ENCODE measurements at places on chromosomes 12 and 14. TPM values are rescaled to one million over a fixed set of nuclear protein-coding genes. Genes with fewer than 3 reads are reported as not detected.

GRCh38 chr12:104122298-104122697 lies 15.7 kb downstream of the NFYB start:
- no peak overlapping the region for H3K27ac ChIP-seq
- H3K36me3 ChIP-seq = peaks cover 5% of the 10 kb centered on the region
- no peaks in the 10 kb centered on the region for H3K27me3 ChIP-seq
- no peak for DNase-seq
- no peaks in the 10 kb centered on the region for H3K4me1 ChIP-seq
- H3K4me3 ChIP-seq = no peak overlapping the region

- H3K27ac ChIP-seq = no peak overlapping the region
- H3K27me3 ChIP-seq = no peaks in the 10 kb centered on the region
- DNase-seq = no peak
- H3K4me3 ChIP-seq = no peak overlapping the region
- H3K4me1 ChIP-seq = no peaks in the 10 kb centered on the region
- H3K36me3 ChIP-seq = no peaks in the 10 kb centered on the region
Observed at GRCh38 chr12:59370933-59371332, 224.9 kb upstream of the SLC16A7 start.

PAPLN gene
- 12.6 TPM for total RNA-seq

DNA sequence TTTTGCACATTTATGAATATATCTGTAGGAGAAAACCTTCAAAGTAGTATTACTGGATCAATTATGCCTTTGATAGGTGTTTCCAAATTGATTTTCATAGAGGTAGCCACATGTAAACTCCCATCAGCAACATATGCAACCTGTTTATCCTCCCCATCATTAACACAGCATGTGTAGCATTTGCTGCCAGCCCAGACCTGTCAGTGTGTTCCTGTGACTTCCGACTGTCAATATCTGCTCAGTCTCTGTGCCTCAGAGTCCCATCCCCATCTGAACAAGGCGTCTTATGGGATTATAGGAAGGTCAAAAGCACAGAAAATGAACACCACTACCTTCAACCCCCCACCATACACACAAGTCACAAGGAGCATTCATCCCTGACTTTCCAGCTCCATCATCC lies 9.5 kb upstream of the CAPRIN2 start:
- H3K4me1 ChIP-seq = no peaks in the 10 kb centered on the region
- H3K36me3 ChIP-seq = no peaks in the 10 kb centered on the region
- no peaks in the 10 kb centered on the region for H3K27me3 ChIP-seq
- no peak overlapping the region for H3K4me3 ChIP-seq
- H3K27ac ChIP-seq = no peak overlapping the region

DNA sequence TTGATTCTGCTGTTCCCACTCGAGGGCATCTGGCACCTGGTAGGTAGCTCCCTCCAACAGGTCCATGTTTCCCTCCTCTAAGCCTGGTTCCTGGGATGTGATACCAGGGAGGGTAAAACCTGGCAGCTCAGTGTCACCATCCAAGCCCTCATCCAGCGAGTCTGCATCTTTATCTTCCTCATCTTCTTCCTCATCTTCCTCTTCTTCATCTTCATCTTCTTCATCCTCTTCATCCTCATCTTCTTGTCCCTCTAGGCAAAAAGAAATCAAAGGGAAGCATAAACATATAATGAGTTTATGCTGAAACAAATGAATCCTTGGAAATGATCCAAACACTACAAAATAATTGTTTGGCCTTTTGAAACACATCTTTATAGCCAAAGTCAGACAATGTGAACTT lies 55.3 kb downstream of the ARMH4 start:
- no peak overlapping the region for H3K27ac ChIP-seq
- no peaks in the 10 kb centered on the region for H3K36me3 ChIP-seq
- H3K27me3 ChIP-seq = no peaks in the 10 kb centered on the region
- H3K4me3 ChIP-seq = no peak overlapping the region

DNA sequence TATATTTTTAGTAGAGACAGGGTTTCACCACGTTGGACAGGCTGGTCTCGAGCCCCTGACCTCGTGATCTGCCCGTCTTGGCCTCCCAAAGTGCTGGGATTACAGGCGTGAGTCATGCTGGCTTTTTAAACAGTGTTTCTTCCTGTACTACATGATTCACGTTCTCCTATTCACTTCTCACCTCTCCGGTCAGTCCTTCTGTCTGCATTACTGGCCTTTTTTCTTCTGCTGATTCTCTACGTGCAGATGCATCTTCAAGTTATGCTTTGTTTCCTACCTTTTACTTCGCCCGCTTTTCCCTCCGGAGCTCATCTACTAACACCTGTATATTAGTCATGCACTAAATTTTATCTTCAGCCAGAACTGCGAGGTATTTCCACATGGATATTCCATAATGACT lies 296.2 kb upstream of the FLRT2 start:
- H3K27me3 ChIP-seq = no peaks in the 10 kb centered on the region
- H3K4me1 ChIP-seq = no peaks in the 10 kb centered on the region
- no peak overlapping the region for H3K27ac ChIP-seq

GRCh38 chr12:30640392-30640791 lies 55.3 kb downstream of the IPO8 start:
- no peaks in the 10 kb centered on the region for H3K36me3 ChIP-seq
- no peak overlapping the region for H3K4me3 ChIP-seq
- H3K27me3 ChIP-seq = no peaks in the 10 kb centered on the region

DNA sequence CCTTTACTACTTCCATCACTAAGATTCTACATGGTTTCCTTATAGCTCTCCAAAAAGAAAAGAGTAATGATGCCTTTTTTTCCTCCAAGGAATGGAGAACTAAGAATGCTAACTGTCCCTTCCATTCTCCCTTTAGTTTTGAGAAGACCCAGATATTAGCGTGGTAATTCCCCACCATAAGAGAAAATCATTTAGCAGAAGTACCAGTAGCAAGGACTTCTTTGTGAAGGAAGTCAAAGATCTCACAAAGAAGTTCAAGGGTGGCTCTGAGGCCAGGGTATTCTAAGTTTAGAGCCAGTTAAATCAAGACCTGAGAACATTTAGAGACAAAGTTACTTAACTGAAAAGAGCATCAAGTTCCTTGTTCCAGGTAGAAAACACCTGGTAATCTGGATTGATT lies 7.3 kb downstream of the USP15 start:
- H3K27ac ChIP-seq = no peak overlapping the region
- no peak overlapping the region for H3K4me3 ChIP-seq
- no peaks in the 10 kb centered on the region for H3K4me1 ChIP-seq
- H3K36me3 ChIP-seq = no peaks in the 10 kb centered on the region
- H3K27me3 ChIP-seq = no peaks in the 10 kb centered on the region

DNA sequence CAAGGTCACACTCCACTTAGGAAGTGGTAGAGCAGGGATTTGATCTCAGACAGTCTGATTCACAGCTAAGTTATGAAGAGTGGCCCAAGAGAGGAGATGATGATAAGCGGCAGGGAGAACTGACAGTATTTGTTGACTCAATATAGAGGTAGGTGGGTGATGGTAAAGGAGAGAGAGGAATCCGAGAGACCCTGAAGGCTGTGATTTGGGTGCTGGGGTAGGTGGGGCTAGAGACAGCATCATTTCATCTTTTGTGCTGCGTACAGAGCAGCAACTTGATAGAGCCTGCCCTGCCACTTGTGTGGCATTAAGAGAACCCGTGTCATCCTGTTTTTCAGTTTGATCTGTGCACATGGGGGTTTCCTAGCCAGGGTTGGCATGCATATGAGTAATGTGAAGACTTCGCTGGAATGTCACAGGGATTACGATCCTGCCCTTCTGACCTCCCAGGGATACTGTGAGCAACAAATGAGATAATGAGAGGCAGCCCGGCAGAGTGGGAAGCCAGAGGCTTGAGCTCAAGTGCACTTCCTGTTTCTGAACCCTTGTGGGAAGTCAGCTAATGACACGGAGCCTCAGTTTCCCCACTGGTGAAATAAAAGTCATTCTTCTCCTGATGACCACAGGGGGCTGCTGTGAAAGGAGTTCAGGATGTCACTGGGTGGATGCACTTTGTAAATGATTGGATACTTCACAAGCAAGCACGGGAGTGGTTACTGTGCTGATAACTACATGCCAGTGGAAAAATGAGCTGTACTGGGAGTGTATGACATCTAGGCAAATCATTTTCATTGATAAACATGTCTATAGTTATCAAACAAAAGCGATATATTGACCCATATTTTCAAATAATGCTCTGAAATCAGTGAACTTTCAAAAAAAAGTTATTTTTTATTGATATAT lies 59.5 kb upstream of the IGF1 start:
- H3K4me3 ChIP-seq = no peak overlapping the region
- no peak overlapping the region for H3K27ac ChIP-seq
- no peak for DNase-seq

GRCh38 chr12:62917926-62918325 lies 17.0 kb downstream of the PPM1H start:
- no peak overlapping the region for H3K4me3 ChIP-seq
- no peak overlapping the region for H3K27ac ChIP-seq
- no peak for DNase-seq
- H3K27me3 ChIP-seq = no peaks in the 10 kb centered on the region
- H3K36me3 ChIP-seq = no peaks in the 10 kb centered on the region

DNA sequence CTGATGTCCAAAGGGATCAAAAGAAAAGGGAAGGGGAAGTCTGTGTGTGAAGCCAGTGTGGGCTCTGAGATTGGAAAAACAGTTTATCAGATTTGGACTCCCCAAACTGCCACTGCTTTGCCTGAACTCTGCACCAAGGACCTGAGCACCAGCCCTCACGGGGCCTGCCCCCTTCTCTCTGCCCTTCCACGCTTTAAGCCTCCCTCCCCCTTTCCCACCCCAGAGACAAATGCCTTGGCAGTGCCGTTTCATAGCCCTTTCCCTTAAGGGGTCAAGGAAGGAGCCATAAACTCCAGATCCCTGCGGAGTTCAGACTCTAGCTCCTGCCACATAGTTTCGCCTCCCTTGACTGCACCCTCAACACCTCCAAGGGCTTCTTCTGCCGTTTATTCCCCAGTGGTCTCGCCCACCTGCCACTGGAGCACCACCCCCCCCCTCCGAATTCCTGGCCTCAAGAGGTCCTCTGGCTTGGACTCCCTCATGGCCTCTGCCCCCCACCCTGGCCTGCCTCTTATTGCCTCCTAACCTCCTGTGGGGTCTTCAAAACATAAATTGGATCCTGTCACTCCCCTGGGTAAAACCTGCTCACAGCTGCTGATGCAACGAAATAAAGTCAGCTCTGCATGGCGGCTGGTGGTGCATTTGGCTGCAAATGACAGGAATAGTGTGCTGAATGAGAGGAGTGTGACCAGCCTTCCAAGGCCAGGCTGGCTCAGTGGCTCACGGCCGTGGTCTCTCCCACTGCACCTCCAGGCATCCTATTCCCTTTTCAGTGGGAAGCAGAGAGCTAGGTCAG lies 18.8 kb downstream of the SLC25A29 start:
- no peaks in the 10 kb centered on the region for H3K27me3 ChIP-seq
- DNase-seq = no peak
- H3K4me3 ChIP-seq = no peak overlapping the region
- no peak overlapping the region for H3K27ac ChIP-seq

DNA sequence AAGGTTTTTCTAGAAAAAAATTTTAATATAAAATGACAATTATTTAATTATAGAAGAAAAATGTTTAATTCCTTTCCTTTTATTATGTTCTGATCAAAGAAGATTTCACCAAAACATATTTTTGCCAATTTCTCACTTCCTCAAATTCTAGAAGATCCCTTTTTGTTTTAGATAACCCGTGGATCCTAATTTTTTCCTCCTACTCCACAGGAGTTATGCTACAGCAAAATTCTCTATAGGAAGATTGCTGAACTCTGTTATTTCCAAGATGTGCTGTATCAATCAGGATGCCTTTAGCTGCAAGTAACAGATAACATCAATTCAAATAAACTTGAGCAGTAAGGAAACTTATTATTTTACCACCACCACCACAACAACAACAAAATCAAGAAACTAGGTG lies 3.8 kb upstream of the SNX6 start:
- H3K27ac ChIP-seq = no peak overlapping the region
- H3K4me3 ChIP-seq = no peak overlapping the region
- no peaks in the 10 kb centered on the region for H3K27me3 ChIP-seq
- H3K36me3 ChIP-seq = no peaks in the 10 kb centered on the region

RASSF9 gene
- 17.4 TPM for total RNA-seq

DNA sequence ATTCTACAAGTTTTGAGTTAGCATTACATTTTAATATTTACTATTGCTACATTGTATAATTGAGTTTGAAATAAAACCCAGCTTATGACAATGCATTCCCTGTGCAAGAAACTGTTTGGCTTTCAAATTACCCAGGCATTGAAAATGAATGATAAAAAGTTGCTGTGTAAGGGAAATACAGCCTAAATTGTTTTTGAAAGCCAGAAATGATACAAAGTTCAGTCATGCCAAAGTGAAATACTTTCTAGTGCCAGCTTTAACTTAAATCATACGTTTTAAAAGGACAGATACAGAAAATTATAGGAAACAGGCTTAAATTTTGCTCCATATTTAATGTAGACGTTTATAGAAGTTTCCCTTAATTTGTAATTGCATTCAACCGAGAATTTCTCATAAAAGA lies 2.8 kb downstream of the MGAT2 start:
- H3K36me3 ChIP-seq = no peaks in the 10 kb centered on the region
- peaks cover 58% of the 10 kb centered on the region for H3K4me1 ChIP-seq
- H3K27me3 ChIP-seq = no peaks in the 10 kb centered on the region
- peak overlapping the region; percentile 31 for H3K4me3 ChIP-seq

DNA sequence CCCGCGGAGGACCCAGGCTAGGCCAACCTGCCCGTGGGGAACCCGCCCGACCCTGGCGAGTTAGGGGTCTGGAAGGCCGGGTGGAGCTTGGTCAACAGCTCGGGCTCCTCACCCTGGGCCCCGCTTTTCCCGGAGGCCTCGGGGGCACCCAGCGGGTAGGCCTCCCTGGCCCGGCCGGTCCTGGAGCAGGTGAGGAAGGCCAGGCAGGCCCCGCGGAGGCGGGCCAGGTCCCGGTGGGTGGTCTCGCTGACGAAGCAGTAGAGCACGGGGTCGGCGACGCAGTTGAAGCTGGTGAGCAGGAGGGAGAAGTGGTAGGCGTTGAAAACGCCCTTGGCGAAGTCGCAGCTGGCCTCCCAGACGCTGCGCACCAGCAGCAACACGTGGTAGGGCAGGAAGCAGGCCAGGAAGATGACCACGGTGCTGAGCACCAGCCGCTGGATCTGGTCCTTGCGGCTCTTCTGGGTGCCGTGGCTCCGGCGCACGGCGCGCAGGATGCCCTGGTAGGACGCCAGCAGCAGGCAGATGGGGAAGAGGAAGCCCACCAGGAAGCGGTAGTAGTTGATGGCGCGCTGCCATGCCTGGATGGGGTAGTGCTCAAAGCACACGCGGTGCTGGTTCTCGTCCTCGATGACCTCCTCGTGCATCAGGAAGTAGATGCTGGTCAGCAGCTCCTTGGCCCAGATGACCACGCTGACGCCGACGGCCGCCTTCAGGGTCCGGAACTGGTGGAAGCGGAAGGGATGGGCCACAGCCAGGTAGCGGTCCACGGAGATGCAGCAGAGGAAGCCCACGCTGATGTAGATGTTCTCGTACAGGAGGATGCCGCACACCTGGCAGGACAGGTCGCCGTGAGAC lies 10.3 kb downstream of the GPR68 start:
- no peak for DNase-seq
- peaks cover 4% of the 10 kb centered on the region for H3K36me3 ChIP-seq
- H3K4me1 ChIP-seq = peaks cover 20% of the 10 kb centered on the region
- no peak overlapping the region for H3K4me3 ChIP-seq
- no peak overlapping the region for H3K27ac ChIP-seq
- H3K27me3 ChIP-seq = no peaks in the 10 kb centered on the region

USP44 gene
- total RNA-seq = 0.44 TPM

CLEC1B gene
- not detected for total RNA-seq

GRCh38 chr14:105087963-105088811 lies 23.0 kb upstream of the GPR132 start:
- no peaks in the 10 kb centered on the region for H3K27me3 ChIP-seq
- H3K4me3 ChIP-seq = peak overlapping the region; percentile 19
- H3K27ac ChIP-seq = peak overlapping the region; percentile 85
- no peak for DNase-seq
- H3K36me3 ChIP-seq = no peaks in the 10 kb centered on the region
- peaks cover 49% of the 10 kb centered on the region for H3K4me1 ChIP-seq
